ENCODE measurements at places on chromosomes 1 and 21.

- DNase-seq = no peak
Observed at GRCh38 chr1:109149874-109150601, 36.1 kb downstream of the ELAPOR1 start.

DNA sequence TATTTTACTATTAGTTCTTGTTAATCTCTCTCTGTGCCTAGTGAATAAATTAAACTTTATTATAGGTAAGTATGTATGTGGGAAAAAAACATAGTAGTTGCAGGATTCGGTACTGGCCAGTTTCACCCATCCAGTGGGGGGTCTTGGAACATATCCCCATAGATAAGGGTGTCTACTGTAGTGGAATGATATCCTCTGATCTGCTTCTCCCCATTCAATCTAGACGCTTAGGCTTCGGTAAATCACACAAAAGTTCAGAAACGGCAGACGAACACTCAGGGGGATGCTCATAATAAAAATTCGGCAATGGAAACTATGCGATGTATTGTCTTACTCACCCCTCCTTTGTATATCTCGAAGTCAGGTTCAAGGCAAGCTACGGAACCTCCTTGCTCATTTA lies 232.9 kb upstream of the COA6 start:
- DNase-seq = no peak

DNA sequence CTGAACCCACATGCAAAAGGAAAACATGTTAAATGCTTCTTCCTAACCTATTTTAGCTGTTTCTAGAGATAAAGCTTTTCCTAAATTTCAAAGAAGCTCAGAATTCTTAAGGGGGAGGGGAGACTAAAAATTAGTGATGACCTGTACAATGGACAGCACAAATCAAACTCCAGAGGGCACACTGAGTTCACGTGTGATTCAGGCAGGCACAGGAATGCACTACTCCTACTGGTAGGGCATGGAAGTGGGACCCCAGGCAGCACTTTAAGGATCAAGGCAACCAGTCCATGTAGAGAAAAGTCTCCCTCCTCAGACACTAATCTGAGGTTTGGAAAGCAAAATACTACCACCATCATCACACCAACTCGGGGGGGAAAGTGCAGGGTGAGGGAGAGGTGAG lies 31.3 kb upstream of the CLCA4 start:
- no peak for DNase-seq

GRCh38 chr1:187928288-187928687 lies 1099.5 kb downstream of the PLA2G4A start:
- DNase-seq = no peak

DNA sequence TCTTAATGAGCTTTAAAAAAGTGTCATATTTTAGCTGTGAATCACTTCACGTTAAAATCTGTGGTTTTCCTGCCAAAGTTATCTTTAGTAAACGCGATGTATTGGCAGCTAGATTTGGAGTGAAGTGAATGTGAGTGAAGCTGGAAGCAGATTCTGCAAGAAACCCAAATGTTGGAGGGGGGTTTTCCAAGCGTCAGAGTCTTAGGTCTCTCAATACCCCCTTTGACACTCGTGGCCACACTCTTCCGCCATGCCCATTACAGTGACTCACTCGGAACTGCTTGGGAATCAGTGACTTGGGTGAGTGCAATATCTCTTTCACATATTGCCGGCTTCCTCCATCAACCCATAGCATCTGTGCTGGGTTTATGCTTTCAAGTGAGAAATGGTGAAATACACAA lies 17.5 kb downstream of the B3GALT5 start:
- DNase-seq = no peak

DNA sequence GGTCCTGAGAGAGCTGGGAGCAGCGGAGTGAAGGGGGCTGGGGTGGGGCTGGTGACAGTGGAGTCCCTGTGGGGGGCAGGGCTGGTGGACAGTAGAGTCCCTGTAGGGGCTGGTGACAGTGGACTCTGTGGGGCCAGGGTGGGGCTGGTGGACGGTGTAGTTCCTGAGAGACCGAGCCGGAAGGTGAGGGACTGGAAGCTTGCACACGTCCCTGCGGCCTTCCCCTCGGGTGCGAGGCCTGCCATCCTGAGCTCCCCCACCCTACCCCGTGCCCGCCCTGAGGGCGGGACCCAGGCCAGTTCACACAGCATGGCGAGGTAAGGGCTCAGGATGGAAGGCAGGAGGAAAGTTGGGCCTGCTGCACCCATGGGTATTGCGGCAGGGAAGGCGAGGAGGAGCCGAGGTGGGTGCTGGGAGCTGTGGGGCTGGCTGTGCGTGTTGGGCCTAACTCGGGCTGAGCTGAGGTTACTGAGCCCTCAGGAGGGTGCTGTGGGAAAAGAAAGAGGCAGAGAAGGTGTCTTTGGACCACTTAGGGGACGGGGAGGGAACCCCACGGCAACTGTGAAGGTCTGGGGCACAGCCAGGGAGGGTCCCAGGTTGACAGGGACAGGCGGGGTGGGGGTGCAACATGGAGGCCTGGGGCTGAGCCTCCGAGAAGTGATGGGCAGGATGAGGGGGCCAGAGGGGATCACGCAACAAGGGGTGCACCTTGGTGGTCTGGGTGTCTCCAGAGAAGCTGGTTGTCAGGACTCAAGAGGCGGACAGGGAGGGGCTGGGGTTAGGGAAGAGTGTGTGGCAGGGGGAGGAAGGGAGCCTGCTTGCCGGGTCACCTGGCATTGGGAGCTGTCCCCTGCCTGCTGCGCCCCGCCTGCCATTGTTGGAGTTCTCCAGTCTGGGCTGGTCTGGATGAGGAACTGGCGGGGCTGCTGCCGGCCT lies 60.8 kb downstream of the PRKCZ start:
- DNase-seq = no peak

- no peak for DNase-seq
Observed at GRCh38 chr1:165047994-165048393, 308.5 kb downstream of the LMX1A start.
